GM03348 (cell line): ENCODE measurements at places on chromosomes 5 and 9.

GRCh38 chr5:154761046-154761736, 6.0 kb downstream of the LARP1 start:
- no peak for DNase-seq

DNA sequence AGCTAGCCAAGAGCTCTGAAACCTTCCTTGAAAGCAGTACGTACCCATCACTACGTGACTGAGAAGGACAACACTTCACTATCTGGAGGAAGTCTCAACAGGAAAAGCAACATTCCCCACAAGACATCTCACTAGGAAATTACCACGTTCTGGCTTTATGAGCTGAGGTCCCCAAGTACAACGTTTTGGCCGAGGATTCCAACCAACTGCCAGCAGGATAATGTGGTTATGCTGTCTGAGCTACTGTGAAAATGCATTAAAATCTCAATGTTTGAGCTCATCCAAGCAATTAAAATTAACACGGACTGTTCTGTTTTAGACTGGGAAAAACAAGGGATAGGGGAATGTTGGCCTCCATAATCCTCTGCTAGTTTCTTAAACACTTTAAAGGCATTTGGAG, 16.4 kb downstream of the MED27 start:
- DNase-seq, result no peak

DNA sequence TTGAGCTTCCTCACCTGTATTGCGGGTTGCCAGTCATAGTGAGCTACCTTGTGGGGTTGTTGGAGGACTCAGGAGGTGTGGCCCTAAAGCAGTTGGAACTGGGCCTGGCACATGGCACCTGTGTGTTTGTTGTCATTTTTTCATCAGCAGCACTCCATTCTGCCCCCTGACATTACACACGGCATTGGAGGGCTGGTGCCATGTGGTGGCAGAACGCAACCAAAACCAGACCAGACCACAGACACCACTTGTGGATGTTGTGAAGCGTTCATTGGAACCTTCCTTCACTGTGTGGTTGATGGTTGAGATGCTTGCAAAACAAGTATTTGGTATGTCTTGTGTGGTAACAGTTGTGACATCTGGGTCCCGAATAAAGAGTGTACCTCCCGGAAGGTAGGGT, 113.2 kb upstream of the ERCC6L2 start:
- no peak for DNase-seq

DNA sequence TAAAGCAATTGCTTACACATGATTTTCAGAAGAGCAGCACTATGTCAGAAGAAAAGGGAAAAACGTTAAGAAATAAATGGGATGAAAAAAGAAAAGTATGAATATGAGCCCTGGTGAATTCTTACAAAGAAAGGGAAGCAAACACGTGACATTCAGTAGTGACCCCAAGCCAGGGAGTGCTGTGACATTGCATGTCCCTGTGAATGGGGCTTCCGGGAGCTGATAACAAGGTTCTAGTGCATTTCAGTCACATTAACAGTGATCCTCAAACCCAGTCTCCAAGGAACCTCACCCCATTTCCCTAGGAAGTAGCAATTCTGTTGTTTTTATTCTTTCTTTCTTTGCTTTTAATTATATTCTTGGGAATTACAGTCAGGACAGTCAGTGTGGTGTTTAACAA, 27.3 kb downstream of the TMEM252 start:
- no peak for DNase-seq

GRCh38 chr9:128257086-128257825, 18.6 kb downstream of the GOLGA2 start:
- DNase-seq, result no peak

GRCh38 chr9:110797611-110798010, 129.0 kb downstream of the MUSK start:
- no peak for DNase-seq

DNA sequence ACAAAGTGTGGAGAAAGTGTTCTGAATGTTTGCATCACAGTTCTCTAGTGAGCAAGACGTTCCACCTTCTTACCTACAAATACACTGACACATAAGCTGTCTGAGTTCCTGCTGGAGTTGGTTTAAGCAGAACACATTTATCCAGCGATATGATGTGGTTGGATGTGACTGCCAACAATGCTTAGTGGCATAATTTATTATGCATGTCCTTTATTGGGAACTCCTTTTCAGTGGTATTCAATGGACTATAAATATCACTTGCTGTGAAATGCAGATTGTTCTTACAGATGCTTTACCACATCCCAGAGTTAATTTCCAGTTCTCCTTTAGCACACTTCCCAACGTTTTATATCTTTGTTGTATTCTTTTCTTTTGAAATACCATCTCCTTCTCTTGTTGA, 222.2 kb downstream of the LURAP1L start:
- DNase-seq, result no peak

DNA sequence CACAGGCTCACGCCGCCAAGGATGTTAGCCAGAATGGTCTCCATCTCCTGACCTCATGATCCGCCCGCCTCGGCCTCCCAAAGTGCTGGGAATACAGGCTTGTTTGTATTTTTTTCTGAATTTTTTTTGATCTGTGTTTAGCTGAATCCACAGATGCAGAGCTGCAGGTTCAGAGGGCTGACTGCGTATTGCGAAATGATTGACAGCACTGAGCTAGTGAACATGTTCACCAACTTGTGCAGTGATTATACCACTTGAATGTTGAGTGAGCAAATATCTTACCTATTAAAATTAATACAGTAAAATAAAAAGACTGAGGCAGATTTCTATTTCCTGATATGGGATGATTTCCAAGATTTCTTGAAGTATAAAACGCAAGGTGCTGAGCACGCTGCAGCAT, 123.1 kb upstream of the PHYKPL start:
- no peak for DNase-seq

GRCh38 chr5:22102823-22103359, 750.3 kb downstream of the CDH12 start:
- DNase-seq, result no peak

DNA sequence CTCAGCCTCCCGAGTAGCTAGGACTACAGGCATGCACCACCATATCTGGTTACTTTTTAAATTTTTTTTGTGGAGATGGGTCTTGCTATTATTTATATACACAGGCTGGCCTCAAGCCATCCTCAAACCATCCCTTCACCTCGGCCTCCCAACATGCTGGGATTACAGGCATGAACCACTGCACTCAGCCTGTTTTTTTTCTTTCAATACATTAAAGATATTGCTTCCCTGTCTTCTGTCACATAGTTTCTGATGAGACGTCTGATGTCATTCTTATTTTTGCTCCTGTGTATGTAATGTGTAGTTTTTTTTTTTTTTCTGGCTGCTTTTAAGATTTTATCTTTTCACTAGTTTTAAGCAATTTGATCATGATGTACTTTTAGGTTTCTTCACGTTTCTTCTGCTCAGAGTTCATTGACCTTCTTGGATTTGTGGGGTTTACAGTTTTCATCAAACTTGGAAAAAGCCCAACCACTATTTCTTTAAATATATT, 11.4 kb upstream of the RGS3 start:
- DNase-seq, result no peak

DNA sequence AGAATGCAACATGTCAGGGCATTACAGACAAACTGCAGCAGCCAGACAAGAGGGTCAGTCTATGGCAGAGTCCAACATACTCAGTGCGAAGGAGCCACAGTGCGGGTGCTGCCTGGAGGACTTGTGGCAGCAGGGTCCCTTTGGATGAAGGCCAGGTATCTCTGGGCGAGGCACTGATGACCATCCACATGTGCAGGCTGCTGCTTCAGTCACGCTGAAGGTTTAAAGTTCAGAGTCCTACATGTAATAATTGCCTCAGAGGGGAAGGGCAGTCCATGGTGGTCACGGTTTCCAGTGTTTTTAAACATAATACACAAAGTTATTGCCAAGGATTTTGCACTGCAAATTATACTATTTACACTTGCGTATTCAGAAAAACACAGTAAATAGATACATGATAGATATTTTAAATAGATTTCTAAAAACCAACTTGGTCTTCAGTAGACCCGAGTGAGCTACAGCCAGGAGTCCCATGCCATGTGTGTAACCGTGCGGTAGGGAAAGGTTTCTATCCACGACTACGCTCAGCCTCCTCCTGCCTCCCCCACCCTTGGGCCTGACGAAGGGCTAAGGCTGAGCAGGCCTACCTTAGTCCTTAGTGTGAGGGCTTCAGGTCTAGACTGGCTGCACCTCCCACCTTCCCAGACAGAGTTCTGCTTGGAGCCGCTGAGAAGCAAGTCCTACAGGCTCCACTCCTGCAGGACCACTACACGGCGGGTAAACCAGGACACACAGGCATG, 76.2 kb downstream of the GPR21 start:
- DNase-seq, result no peak

- DNase-seq, result no peak
Observed at GRCh38 chr5:402615-403359, 40.2 kb upstream of the EXOC3 start.

- no peak for DNase-seq
Observed at GRCh38 chr5:60526336-60526875, 173.6 kb downstream of the DEPDC1B start.

DNA sequence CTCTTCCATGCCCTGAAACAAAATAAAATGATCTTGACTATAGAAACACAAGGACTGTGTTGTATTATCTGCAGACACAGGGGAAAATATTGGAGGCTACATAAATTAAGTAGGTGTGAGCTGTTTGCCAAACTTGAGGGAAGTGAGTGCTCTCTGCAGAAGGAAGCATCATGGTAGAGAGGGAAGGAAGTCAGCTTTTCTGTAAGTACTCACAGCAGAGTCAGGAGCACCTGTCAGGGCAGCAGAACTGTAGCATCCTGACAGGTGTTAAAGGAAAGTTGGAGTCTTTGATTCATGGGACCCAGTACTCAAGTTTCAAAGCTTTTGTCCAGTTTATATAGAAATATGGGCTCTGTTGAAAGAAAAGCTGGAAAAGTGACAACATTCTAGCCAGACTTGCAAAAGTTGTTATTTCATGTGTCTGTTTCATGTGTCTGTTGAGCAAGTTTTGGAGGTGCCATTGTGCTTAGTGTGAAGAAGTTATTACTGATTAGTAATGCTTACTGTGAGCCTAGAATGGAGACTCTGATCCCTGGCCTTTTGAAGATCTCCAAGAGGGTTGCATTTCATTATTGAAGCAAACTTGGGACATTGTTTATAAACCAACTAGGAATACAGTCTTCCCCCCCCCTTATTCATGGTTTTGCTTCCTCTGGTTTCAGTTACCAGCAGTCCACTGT, 194.7 kb downstream of the SPATA31D1 start:
- no peak for DNase-seq

DNA sequence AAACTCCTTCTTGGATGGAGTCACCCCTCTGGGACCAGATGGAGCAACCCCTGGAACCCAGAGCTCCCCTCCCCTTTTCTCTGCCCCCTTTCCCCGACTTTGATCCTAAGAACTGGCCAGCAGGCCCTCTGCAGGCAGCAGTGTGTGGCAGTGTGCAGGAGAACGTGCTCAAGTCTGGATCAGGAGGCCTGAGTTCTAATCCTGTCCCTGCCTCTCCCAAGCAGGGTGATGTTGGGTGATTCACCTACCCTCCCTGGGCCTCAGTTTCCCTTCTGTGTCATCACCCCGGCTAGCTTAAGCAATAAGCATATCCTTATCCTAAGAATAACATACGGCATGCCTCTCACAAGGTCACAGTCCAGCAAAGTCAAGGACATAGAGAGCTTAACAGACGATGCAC, 67.6 kb downstream of the C9orf50 start:
- DNase-seq, result no peak

GRCh38 chr5:58365791-58366190, 94.1 kb downstream of the PLK2 start:
- DNase-seq, result no peak

GRCh38 chr5:133421394-133421793, 190.9 kb downstream of the FSTL4 start:
- DNase-seq, result no peak

DNA sequence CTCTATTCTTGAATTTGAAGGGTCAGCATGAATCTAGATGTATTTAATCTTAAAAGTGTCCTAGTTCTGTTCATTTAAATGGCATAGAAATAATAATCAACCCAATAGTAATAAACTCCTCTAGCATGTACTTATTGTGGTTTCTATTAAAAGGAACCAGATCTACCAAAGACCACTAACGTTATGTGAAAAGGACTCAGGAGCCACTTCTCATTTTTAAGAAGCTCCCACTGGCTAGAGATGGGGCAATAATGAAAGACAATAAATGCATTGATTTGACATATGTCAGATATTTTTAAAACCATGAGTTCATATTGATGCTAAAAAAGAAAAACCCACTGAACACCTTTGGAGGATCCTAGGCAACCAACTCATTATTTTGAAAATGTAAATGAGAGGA, 191.9 kb downstream of the ATP10B start:
- DNase-seq, result no peak
